ENCODE measurements at places on chromosomes 7 and 10.

DNA sequence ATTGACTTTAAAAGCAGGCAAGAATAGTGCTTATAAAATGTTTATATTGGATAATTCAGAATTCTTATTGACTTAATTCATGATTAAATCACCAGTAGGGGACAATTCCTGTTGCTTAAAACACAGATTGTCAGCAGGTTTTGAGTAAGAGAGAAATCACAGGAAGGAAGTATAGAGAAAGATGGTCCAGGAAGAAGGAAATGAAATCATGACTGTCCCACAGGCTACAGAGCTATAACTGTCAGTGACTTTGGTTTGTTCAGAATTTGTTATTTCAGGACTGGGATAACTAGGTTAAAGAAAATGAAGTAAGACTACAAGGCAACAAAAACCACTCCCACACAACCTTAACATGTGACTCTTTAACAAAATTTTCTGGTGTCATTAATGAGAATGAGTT is 6.8 kb downstream of the GNGT1 start:
- DNase-seq: no peak

- no peak for DNase-seq
Measured at GRCh38 chr10:60732807-60733516, 45.3 kb upstream of the CDK1 start.

DNA sequence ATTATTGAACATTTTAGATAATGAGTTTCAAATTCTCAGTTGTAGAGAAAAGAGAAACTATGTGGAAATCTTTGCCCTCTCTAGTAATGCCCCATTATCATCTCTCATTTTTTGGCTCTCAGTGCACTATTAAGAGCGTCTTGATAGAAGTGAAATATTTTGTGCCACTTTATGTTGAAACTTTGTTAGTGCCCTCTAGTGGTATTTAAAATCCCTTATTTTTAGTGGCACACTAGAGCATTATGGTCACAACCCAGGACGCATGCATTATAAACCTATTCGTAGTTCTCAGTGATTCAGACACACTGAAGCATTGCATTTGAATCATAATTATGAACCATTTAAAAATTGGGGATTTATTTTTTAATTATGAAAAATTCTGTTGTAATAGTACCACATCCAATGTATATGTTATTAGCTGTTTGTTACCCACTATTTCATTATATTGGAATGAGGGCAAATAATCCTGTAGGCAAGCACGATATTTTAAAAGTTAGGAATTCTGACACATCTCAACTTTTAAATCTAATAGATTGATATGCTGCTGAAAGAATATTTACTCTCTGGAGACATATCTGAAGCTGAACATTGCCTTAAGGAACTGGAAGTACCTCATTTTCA is 21.9 kb downstream of the PDCD4 start:
- DNase-seq: no peak

DNA sequence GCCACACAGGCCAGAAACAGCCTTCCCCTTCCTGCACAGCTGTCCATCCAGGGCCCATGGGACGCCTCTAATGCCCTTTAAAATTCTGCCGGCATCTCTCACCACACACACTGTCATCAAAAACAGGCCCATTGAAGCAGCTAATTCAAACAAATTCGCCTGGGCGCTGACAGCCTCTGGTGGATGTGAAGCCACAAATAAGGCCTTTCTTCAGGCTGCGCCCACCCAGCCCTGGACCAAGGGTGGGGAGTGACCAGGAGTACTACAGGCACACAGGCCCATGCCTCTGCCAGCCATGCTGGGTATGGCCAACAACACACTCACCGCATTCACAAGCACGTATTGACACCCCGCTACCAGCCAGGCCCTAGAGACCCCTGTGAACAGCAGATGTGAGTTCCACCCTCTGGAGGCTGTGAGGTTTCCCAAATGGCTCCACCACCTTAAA is 54.6 kb downstream of the SLIT1 start:
- no peak for DNase-seq

DNA sequence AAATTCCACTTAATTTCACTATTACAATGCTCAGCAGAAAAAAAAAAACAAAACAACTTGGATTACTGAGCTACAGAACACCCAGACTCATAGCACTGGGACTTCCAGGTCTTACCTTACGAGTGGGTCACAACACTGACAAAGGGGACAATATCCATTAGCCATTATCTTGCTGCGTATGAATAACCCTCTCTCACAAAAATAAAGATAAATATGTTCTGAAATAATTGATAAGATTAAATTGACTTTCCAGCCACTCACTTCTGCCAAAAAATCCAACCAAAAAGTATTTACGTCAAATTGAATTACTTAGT is 128.7 kb downstream of the PKD1L1 start:
- DNase-seq: no peak

DNA sequence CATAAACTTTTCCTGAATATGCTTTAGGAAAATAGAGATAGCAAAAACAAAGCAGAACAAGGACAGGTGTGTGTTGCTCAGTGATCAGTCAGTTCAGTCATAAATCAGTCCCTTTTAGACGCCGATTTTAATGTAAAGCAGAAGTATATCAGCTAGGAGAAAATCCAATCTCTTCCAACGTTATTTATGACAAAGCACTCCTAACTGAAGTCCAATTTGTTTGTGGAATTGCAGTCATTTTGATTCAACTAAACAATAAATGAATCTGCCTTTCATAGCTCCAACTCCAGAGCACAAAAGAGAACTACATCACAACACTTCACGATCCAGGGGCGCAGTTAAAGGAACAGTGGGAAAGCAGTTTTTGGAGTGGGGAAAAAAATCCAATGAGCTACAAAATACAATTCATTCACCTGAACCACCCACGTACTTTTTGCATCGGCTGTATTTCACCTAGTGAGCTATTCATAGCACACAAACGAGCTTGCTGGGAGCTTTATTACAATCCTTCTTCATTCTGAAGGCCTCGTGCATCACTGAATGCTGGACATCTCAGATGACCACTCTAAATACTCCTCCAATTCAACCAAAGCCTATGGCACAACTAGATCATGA is 151.3 kb downstream of the LRRN3 start:
- DNase-seq: no peak

DNA sequence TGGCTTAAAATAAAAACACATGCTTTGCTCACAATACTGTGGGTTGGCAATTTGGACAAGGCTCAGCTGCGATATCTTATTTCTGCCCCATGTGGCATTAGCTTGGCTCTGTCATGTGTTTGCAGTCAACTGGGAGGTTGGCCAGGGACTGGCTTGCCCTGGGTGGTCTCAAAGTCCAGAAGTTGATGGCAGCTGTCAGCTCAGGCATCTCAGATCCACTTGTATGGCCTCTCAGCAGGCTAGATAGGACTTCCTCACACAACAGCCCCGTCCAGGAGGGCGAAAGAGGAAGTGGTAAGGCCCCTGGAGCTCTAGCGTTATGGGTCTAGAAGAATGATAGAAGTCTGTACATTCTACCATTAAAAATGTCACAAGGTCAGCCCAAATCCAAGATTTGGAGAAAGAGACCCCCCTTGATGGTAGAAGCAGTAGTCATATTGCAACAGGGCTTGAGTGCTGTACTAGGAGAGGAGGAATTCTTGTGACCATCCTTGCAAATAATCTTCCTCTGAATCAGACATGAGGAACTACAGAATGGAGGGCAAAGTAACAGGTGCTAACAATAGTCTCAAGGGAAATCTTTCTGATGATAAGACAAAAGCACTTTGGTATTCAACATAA is 166.2 kb downstream of the FAM107B start:
- DNase-seq: no peak

DNA sequence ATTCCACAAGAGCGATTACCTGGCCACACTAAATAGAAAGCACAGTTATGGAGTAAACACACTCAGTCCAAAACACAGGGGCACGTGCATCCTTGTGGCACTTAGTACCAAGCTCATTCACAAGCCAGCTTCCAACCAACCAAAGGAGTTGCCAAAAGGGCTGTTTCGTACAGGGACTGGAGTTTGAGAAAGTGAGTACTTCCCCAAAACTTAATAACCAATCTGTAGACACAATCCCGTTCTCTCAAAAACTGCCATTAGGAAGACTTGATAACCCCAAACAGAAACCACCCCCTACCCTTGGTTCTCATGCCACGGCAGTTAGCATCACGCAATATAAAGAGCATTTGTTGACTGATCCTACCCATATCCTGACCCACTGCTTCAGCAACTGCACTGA is 166.2 kb upstream of the ASAH2 start:
- DNase-seq: no peak

GRCh38 chr10:124436191-124436638 is 13.6 kb downstream of the NKX1-2 start:
- no peak for DNase-seq

DNA sequence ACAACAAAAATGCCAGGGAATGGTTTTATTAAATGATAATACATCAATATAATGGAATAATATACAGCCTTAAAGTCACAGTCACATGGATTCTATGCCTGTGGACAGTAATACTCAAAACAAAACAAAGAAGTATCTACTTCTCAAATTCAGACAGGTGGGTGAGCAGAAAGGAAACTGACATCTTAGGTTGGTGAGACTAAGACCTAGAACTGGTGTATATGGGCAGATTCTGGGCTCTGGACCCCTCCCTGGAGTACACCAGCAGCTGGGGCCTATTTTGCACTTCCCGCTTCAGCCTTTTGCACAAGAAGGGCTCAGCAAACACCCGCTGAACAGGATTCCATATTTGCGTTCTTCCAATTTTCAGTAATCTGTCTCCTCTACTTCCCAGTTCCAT is 5.4 kb upstream of the FIS1 start:
- no peak for DNase-seq

GRCh38 chr10:88660598-88660884 is 3.7 kb upstream of the LIPF start:
- no peak for DNase-seq

- DNase-seq: no peak
Measured at GRCh38 chr10:73888514-73888913, 14.2 kb upstream of the CAMK2G start.

- no peak for DNase-seq
Measured at GRCh38 chr7:129771201-129771927, 159.8 kb downstream of the NRF1 start.

DNA sequence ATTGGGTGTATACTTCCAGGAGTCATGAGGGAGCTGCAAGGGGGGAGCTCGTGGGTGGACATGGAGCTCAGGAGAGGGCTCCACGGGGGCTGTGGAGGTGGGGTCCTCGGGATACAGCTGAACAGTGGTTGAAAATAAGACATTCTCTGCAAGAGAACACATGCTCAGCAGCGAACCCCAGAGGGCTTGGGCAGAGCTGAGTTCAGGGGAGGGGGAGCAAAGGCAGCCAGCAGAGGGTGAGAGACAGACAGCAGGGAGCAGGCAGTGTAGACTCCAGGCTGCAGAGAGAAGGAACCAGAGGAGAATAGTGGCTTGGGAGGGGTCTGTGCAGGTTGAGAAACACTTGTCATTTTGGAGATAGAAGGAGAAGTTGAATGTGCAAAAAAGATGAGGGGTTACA is 73.0 kb upstream of the LRRC18 start:
- no peak for DNase-seq

GRCh38 chr10:90394311-90394710 is 463.5 kb downstream of the HTR7 start:
- no peak for DNase-seq

DNA sequence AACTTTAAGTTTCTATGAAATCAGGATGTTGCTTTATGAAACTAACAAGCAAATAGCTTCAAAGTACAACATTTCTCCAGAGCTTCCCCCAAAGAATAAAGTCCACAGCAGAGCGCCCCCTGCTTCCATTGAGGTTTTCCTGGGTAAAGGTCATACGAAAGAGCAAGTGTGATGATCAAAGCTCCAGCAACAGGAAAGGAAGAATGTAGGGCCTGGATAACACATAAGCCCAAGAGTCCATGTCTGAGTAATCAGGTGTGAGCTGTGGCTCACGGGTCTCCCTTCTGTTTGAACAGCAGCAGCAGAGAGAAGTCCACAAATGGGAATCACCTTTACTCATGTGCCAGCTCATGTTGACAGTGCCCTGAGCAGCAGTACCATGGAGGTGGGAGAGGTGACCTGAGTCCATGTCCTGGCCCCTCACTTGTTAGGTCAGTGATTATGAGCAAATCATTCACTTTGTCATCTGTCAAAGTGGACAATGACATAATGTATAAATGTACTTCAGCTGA is 50.5 kb downstream of the MRPL32 start:
- DNase-seq: no peak

DNA sequence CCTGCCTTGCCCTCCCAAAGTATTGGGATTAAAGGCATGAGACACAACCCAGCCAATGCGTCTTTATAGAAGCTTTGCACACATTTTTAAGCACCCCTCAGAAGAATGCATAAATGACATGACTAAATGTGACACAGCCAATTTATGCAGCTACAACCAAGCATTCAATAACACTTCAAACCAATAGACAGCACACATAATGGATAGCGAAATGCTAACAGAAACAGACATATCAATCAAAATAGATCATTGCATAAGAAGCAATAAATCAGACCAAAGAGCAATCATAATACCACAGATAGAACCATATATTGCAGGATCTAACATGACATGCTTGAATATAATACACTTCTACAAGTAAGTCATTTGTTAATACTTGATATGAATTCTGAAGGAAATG is 34.2 kb upstream of the AKR1B1 start:
- no peak for DNase-seq

DNA sequence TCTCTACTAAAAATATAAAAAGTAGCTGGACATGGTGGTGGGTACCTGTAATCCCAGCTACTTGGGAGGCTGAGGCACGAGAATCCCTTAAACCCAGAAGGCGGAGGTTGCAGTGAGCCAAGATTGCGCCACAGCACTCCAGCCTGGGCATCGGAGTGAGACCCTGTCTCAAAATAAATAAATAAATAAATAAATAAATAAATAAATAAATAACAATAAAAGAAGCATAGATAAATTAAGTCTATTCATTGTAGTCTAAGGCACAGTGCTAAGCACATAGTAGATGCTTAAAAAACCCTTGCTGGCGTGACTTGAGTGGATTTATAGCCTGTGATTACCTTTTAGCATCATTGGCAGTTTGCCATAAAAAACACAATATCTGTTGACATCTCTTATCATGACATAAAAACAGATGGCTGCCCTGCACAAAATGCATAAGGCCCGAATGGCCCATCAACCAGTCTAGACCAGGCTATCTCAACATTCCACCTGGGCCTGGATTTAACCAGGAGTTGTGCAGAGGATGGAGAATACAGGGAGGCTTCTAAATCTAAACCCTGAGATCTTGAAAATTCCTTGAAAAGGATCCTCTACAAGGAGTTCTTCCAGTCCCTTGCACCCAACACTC is 94.9 kb downstream of the PRLHR start:
- DNase-seq: no peak

GRCh38 chr7:32092346-32092745 is 22.1 kb upstream of the PDE1C start:
- DNase-seq: no peak

GRCh38 chr7:151930695-151931094 is 25.6 kb upstream of the GALNTL5 start:
- no peak for DNase-seq
